ENCODE measurements at places on chromosomes 1 and 21.
A peak's percentile ranks its signal among the peaks of the same experiment; 100 is the strongest.

DNA sequence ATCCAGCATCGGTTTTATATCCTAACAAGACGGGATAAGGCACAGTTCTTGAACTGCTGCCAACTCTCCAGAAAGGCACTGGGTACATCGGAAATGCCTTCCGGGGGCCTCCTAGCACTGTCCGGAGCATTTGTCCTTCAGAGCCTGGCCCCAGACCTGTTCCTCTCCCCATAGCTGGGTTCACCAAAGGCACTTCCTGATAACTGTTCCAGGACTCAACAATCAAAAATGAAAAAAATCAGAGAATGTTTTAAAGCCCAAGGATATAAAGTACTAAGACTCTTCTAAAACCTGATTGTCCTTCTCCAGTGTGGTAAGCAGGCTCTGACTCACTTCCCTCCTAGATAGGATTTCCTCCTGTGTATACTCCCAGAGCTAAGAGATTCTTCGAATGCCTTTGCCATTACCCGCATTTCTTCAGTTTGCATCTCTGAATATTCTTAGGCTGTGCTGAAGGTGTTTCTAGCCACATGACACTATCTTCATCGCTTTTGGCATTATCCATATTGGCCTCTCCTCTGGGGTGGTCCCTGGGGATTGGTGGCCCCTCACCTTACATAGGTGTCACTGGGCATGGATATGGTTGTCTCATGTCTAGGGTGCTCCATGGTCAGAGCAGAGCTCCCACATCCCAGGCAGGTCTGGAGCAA lies 112.9 kb downstream of the ZBTB18 start:
- no peak for DNase-seq

DNA sequence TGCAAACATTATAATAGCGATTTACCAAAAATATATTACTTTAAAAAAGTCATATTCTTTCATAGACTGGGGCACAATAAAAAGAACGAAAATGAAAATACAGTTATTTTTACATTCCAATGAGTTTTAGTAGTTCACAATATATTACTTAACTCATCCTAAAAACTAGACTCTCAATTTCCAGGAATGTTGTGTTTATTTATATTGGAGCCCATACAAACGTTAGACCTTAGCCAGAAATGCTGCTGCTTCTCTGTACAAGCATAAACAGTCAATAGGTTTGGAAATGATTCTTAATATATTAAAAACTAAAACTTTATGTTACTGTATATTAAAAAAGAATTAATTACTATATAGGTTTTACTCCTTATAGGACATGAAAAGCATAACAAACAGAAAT lies 302.3 kb downstream of the BRINP3 start:
- no peak for DNase-seq

- no peak for DNase-seq
These were observed 39.6 kb upstream of the KANK4 start for GRCh38 chr1:62358665-62359373.

DNA sequence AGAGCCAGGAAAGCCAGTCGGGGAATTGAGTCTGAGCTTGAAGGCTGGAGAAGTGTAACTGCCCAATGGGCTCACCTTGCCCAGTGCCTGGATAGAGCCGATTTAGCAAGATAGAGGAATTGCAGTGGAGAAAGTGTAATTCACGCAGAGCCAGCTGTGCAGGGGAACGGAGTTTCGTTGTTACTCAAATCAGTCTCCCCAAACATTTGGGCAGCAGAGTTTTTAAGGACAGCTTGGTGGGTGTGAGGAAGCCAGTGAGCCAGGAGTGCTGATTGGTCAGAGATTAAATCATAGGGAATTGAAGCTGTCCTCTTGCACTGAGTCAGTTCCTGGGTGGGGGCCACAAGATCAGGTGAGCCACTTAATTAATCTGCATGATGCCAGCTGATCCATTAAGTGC lies 28.4 kb upstream of the NLRP3 start:
- no peak for DNase-seq

GRCh38 chr1:161720956-161721737 lies at the start of gene FCRLB:
TSS of gene FCRLB (plus strand) at chr1:161721544. CDS start at chr1:161722673, 1,129 bp downstream.
- peak; percentile 49 for DNase-seq

DNA sequence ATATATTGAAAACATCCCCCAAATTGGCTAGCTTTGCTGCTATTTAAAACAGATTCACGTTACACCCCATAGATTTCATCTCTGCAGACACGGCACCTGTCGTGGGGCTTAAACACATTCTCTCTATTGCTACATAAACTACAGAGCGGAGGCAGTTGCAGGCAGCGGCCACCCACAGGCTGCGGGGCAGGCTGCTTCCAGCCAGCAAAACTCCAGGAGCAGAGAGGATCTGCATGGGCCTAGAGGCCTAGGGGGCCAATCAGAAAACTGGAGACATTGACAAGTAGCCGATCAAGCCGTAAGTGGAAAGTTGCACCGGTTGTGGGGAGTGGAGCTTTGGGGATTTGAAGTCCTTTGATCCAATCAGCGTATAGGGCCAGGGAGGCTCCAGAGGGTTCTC lies 129.0 kb upstream of the KLHDC7A start:
- no peak for DNase-seq

DNA sequence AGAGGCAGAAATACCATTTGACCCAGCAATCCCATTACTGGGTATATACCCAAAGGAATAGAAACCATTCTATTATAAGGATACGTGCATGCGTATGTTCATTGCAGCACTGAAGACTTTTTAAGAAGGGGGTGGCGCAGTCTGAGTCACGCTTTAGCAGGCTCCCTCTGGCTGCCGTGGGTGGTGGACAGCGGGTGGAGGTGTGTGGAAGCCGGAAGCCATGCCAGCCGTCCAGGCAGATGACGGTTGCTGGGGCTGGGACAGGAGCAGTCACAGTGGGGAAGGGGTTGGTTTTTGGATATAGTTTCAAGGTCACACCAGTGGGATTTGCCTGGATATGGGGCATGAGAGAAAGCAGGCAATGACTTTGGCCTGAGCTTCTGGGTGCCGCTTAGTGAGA lies 270.5 kb downstream of the GRIK3 start:
- DNase-seq = no peak

DNA sequence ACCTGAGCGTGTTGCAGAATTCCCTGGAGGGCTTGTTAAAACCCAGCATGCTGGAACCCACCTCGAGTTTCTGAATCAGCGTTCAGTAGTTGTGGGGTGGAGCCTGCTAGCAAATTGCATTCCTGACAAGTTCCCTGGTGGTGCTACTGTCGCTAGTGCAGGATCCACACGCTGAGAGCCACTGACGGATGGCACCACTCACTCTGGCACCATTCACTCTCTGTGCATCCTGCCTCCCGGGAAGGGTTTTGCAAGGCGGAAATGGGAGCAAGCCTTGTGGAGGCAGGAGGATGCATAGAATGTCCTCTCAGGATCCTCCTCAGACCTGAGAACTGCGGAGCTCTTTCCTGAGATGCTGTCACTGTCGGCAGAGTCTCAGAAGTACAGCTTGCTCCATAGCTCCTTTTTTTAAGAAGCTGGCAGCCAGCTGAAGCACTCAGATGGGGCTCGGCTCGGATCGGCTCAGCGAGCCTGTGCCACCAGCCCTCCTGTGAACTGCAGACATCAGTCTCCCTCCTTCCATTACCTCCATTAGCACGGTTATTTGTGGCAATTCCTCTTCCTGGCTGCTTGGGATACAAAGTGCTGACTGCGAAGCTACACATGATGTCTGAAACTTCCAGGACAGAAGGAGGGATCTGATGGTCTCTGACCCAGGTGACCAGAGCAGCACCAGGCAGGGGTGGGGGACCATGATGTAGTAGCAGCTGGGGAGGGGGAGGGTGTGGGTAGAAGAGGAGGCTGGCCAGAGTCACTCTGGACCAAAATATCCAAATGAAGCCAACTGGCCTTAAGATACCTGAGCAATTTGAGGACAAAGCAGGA lies 89.6 kb downstream of the C1orf94 start:
- no peak for DNase-seq

- DNase-seq = no peak
These were observed 67.1 kb downstream of the FOXJ3 start for GRCh38 chr1:42267904-42268303.

DNA sequence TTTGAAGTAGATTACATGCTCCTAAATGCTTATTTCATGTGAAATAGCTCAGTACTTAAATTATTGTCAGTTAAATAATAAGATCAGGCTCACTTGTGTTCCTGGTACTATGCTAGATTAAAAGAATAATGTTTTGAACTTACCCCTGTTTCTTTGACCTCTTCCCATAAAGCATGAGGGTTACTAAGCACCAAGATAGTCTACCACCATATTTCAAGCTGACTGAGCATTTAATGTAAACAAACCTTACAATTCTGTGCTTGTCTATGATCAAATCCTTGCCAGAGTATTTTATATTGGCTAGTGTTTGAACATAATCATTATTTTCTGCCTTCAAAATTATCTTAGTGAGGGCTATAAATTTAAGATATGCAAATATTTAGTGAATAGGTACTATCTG lies 98.1 kb downstream of the LHX9 start:
- no peak for DNase-seq

GRCh38 chr1:29623501-29623900 lies 387.2 kb downstream of the PTPRU start:
- no peak for DNase-seq

GRCh38 chr1:87159378-87159915 lies 169.2 kb upstream of the LMO4 start:
- no peak for DNase-seq

DNA sequence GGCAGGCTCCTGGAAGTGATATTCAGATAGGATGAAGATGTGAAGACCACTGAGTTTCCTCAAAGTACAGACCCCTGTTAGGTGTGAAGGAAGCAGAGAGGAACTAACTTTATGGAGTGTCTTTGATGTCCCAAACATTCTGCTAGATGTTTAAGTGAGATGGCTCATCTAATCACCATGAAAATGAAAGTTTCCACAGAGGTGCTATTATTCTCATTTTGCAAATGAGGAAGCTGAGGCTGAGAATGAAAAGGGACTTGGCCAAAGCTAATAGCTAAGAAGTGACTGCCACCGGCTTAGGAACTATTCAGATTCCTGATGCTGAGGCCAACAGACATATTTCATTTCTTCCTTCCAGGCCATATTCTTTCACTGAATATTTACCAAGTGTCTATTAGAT lies 45.9 kb upstream of the WLS start:
- DNase-seq = no peak

DNA sequence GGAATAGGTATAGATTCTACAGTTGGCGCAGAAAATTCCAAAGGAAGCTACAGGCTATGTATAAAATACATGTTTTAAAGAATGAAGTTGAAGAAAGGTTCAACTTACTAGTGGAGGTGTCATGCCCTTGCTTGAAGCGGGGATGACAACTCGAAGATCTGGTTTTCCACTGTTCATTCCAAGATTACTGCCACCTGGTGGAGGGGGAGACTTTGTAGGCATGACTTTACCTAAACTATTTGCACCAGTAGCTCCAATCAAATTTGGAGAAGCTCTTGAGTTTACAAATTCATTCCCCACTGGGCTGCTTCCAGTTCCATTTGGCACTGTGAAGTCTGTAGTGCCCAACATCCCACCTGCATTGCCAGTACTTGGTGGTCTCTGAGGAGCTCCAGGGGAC lies 81.7 kb downstream of the AXDND1 start:
- peak; percentile 42 for DNase-seq

DNA sequence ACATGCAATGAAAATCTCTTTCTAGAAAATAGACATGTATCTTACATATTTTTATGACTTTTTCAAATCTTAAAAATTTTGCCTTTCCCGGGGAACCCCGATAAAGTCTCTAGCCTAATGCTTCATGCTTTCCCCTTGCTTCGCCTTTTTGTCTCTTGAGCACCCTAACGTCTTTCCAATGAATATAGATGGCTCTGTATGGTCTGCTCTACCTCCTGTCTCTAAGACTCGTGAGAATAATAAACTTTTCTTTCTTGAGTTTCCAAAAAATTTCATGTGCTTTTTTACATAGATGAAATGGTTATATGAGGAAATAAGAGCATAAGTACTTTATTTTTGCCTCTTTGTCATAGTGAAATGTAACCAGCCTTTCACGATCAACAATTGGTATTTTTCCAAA lies 202.6 kb downstream of the PDE4B start:
- no peak for DNase-seq

- DNase-seq = no peak
These were observed 94.5 kb downstream of the EPHB2 start for GRCh38 chr1:22804969-22805671.

Data from erythroblast (primary cell).